Left renal pelvis (tissue), 4 donors: ENCODE measurements at places on chromosomes 6 and 20. TPM values are rescaled to one million over a fixed set of nuclear protein-coding genes. Genes with fewer than 3 reads are reported as not detected.

DNA sequence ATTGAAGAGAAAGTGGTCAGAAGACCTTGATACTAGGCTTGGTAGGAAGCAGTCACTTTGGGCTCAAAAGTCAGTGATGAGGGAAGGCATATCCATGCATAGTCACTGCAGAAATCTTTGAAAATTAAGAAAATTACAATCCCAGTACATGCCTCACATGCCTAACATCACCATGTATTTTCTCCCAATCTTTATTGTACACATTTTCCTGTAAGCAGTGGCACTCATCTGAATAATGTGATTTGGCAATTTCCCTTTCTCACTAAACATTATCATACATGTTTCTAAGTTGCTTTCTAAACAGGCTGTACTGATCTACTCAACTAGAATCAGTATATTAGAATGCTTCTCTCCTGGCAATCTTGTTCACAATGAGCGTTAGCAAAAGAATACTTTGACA lies 280.7 kb upstream of the SUPT3H start:
- DNase-seq = no peak

DNA sequence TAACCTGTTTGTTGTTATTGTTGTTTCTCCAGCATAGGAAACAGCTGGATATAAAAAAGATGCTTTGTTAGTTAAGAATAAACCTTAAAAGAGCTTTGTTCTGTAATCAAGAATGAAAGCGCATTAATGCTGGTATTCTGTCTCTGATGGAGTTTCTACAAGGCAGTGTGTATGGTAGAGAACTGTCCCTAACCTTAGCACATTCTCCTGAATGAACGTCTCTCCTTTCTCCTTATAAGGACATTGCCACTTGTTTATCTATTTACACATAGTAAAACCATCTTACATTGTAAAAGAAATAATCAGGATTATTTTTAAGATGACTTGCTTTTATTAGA lies 33.8 kb upstream of the LCA5 start:
- no peak for DNase-seq

DNA sequence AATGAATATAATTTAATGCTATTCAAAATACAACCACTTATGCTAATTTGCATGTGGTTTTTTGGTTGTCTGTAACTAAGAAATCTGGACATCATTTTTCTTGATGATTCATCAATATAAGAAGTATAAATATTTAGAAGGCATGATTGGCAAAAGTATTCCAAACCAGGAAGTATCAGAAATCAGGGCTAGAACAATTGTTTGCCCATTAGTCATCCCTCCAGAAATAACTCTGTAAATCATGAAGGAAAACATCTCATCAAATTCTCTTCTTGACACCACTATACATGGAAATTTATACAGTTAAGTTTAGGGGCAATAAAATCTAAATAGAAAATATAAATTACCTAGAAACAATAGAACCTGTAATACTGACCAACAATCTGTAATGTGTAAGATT lies 554.7 kb upstream of the HS3ST5 start:
- no peak for DNase-seq

Gene GLP1R
- 0.12 TPM for polyA plus RNA-seq

DNA sequence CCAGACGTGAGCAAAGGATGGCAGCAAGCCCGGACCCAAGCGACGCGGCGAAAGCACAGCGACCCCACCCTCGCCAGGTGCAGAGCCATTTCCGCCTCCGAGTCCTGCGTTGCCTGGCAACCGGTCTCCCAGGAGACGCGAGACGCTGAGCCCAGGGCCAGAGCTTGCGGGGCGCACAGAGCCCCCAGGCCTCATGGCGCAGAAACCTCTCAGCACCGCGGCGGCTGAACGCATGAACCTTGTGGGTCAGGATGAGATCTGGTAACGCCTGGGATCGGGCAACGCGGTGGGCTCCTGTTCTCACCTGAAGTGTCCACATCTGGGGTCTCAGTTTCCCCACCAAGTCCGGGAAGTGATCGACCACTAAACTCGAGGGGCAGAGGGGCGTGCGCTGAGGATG lies 77.7 kb downstream of the ANKRD60 start:
- no peak for DNase-seq

DNA sequence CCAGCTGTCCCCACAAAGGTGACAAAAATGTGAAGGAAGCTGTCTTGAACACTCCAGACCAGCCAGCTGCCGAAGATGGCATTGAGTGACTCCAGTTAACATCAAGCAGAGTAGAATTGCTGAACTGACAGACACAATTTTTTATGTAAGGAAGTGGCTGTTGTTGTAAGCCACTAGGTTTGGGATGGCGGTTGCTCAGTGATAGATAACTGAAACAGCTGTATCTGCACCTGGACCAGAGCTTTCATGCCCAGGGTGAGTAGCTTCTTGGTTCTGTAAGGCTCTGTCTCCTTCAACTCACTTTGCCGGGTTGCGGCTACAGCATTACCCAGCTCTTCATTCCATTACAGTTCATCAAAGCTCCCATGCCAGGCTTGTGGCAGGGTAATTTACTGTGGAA lies 49.7 kb upstream of the DDR1 start:
- DNase-seq = no peak
